ENCODE measurements at places on chromosomes 11 and 22.
A peak's percentile ranks its signal among the peaks of the same experiment; 100 is the strongest.

- no peaks in the 10 kb centered on the region for H3K4me1 ChIP-seq
- no peaks in the 10 kb centered on the region for H3K27me3 ChIP-seq
- DNase-seq = no peak
These were observed 526.7 kb downstream of the BRD1 start for GRCh38 chr22:49300951-49301397.

- H3K36me3 ChIP-seq = no peaks in the 10 kb centered on the region
- peaks cover 6% of the 10 kb centered on the region for H3K4me1 ChIP-seq
- H3K27ac ChIP-seq = peak overlapping the region; percentile 43
- no peaks in the 10 kb centered on the region for H3K27me3 ChIP-seq
- peak; percentile 33 for DNase-seq
- H3K4me3 ChIP-seq = no peak overlapping the region
These were observed 29.0 kb upstream of the CREB3L1 start for GRCh38 chr11:46248289-46249102.

- H3K36me3 ChIP-seq = no peaks in the 10 kb centered on the region
- DNase-seq = peak; percentile 59
- H3K4me1 ChIP-seq = peaks cover 19% of the 10 kb centered on the region
- H3K27ac ChIP-seq = no peak overlapping the region
These were observed 1.3 kb upstream of the BDNF start for GRCh38 chr11:27701355-27702105.

DNA sequence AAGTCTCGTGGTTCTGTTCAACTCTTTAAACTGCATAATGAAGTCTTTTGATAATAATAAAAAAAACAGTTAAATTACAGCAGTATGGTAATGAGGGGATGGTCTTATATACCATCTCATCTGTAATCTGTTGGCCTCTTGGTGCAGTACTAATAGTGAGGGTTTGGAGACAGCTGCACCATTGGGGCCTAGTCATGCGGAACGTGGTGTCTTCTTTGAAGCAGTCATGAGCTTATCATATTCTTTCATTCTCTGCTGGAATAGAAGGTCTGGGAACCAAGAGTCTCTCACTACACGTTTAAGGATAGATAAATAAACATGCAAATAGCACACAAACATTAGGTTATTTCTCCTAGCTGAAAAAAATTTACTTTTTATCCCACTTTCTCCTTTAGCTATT is 40.9 kb upstream of the OR9Q1 start:
- H3K4me3 ChIP-seq = no peak overlapping the region
- no peak for DNase-seq
- no peaks in the 10 kb centered on the region for H3K4me1 ChIP-seq
- no peak overlapping the region for H3K27ac ChIP-seq
- no peaks in the 10 kb centered on the region for H3K36me3 ChIP-seq

DNA sequence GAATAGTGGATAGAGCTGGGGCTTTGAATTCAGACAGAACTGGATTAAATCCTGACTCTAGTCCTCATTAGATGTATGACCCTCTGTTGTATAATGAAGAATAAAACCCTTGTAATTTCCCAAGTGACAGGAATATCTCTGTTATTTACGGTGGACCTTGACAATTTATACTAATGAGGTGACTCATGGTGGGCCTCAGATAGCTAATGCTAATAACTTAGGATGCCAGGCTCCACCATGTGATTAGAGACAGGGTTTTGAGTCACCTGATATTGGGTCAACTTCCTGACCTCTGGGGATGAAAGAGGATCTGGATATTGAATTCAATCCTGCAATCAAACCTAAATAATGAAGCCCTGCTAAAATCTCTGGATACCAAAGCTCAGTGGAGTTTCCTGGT is 33.6 kb downstream of the OSBP start:
- H3K27me3 ChIP-seq = no peaks in the 10 kb centered on the region
- no peaks in the 10 kb centered on the region for H3K4me1 ChIP-seq
- no peak overlapping the region for H3K27ac ChIP-seq
- no peak for DNase-seq

DNA sequence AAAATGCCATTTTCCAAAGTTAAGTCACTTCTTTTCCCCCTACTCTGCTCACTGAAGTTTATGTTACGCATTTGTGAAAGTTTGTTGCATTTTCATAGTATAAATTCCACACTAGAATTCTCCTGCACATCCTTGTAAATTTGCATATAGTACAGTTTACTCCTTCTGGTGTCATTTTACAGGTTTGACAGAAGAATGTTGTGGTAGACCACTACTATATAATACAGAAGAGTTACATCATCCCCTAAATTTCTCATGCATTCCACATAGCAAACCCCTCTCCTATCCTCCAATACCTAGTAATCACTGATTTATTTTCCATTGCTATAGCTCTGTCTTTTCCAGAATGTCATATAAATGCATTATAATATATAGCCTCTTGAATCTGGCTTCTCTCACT is 64.5 kb downstream of the CCDC73 start:
- H3K4me3 ChIP-seq = no peak overlapping the region
- H3K4me1 ChIP-seq = no peaks in the 10 kb centered on the region
- no peak overlapping the region for H3K27ac ChIP-seq
- H3K27me3 ChIP-seq = no peaks in the 10 kb centered on the region

- H3K4me3 ChIP-seq = no peak overlapping the region
- no peaks in the 10 kb centered on the region for H3K4me1 ChIP-seq
- peaks cover 1% of the 10 kb centered on the region for H3K27me3 ChIP-seq
- H3K27ac ChIP-seq = no peak overlapping the region
These were observed 31.7 kb upstream of the SHISAL1 start for GRCh38 chr22:44344407-44344806.

DNA sequence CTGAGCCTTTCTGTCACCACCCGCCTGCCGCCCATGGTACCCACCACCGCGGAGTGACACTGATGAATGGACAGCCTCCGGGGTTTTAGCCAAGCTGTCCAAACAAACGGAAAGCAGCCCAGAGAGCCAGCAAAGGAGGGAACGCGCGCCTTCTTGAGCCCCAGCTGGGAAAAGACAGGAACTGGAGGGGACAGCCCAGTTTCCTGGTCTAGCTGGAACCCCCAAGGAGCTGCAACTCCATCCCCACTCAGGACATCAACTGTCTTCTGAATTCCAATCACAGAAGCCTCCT is 33.7 kb downstream of the SHISAL1 start:
- H3K27ac ChIP-seq = no peak overlapping the region
- no peak for DNase-seq
- no peak overlapping the region for H3K4me3 ChIP-seq
- H3K4me1 ChIP-seq = no peaks in the 10 kb centered on the region
- H3K36me3 ChIP-seq = no peaks in the 10 kb centered on the region
- H3K27me3 ChIP-seq = no peaks in the 10 kb centered on the region

DNA sequence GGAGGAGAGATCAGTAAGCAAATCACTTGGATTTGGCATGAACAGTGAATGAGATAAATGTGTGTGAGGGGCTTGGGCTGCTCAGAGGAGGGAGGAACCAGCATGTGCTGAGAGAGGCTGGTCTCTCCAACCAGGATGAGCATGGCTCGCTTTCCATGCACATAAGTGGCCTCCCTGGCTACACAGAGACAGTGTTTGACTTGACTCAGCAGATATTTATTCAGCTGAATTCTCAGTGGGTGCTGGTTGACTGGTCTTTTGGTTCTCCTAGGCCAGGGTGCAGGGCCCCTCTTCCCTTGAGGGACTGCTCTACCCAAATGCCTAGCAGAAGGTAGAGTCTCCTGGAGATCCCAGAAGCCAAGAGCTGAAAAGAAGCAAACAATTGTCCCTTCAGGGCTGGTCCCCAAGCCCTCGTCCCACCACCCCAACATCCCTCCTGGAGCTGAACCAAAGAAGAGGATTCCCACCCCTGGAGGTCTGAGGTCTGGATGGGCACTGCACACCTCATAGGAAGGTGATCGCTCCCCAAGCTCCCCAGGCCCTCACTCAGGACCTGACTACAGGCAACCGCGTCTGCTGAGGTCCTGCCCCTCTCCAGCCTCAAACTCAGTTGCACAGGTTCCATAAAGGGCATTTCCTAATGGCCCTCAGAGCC is 3.3 kb upstream of the TRIM29 start:
- H3K27me3 ChIP-seq = no peaks in the 10 kb centered on the region
- DNase-seq = no peak
- no peaks in the 10 kb centered on the region for H3K4me1 ChIP-seq

GRCh38 chr22:48968201-48968959 is 859.3 kb downstream of the BRD1 start:
- H3K4me1 ChIP-seq = no peaks in the 10 kb centered on the region
- H3K4me3 ChIP-seq = no peak overlapping the region
- H3K27ac ChIP-seq = no peak overlapping the region
- no peaks in the 10 kb centered on the region for H3K36me3 ChIP-seq

- no peak overlapping the region for H3K4me3 ChIP-seq
- H3K27me3 ChIP-seq = no peaks in the 10 kb centered on the region
- H3K4me1 ChIP-seq = no peaks in the 10 kb centered on the region
- no peak overlapping the region for H3K27ac ChIP-seq
- DNase-seq = no peak
- no peaks in the 10 kb centered on the region for H3K36me3 ChIP-seq
These were observed 13.5 kb downstream of the CCDC179 start for GRCh38 chr11:22846726-22847125.

DNA sequence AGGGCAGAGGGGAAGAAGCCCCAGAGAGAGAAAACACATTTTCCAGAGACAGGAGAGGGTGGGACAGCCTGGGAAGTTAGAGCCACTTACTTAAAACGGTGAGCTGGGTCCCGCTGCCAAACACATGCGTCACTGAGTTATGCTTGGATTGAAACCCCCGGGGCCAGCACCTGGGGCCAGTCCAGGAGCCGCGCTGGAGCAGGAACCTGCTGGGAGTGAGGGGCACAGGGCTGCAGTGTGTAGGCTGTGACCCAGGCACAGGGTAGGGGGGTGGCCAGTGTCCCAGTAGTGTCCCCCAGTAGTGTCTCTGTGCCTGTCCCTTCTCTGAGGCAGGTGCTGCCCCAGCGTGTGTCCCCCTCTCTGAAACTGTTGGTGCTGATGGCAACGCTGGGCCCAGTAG is 5.2 kb downstream of the IGLL1 start:
- DNase-seq = no peak
- no peak overlapping the region for H3K4me3 ChIP-seq
- no peak overlapping the region for H3K27ac ChIP-seq
- H3K4me1 ChIP-seq = no peaks in the 10 kb centered on the region
- H3K27me3 ChIP-seq = no peaks in the 10 kb centered on the region

GRCh38 chr22:42939451-42939881 is 75.5 kb downstream of the PACSIN2 start:
- no peaks in the 10 kb centered on the region for H3K27me3 ChIP-seq
- peak; percentile 80 for DNase-seq
- H3K4me1 ChIP-seq = peaks cover 40% of the 10 kb centered on the region
- peak overlapping the region; percentile 13 for H3K4me3 ChIP-seq

GRCh38 chr11:17859552-17859951 is 125.0 kb downstream of the KCNC1 start:
- no peaks in the 10 kb centered on the region for H3K4me1 ChIP-seq
- H3K27ac ChIP-seq = no peak overlapping the region
- no peaks in the 10 kb centered on the region for H3K36me3 ChIP-seq
- no peak for DNase-seq

DNA sequence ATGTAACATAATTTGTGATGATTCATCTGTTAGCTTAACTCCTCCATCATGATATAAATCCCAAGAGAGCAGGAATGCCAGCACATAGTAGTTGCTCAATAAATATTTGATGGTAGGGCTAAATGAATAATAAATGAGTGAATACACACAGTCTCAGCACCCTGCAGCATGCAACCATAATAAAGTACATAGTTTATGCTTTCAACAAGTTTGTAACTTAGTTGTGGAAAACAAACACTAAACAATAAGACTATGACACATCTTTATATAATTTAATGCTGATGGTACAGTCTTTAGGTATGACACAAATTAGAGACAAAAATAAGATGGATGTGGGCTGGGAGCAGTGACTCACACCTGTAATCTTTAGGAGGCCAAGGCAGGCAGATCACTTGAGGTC is 3.8 kb downstream of the ALKBH8 start:
- DNase-seq = peak; percentile 13
- no peak overlapping the region for H3K4me3 ChIP-seq
- peaks cover 36% of the 10 kb centered on the region for H3K4me1 ChIP-seq
- no peaks in the 10 kb centered on the region for H3K27me3 ChIP-seq

GRCh38 chr11:102414559-102414958 is 38.0 kb downstream of the TMEM123 start:
- H3K4me3 ChIP-seq = no peak overlapping the region
- no peaks in the 10 kb centered on the region for H3K27me3 ChIP-seq
- no peaks in the 10 kb centered on the region for H3K4me1 ChIP-seq
- H3K27ac ChIP-seq = no peak overlapping the region

DNA sequence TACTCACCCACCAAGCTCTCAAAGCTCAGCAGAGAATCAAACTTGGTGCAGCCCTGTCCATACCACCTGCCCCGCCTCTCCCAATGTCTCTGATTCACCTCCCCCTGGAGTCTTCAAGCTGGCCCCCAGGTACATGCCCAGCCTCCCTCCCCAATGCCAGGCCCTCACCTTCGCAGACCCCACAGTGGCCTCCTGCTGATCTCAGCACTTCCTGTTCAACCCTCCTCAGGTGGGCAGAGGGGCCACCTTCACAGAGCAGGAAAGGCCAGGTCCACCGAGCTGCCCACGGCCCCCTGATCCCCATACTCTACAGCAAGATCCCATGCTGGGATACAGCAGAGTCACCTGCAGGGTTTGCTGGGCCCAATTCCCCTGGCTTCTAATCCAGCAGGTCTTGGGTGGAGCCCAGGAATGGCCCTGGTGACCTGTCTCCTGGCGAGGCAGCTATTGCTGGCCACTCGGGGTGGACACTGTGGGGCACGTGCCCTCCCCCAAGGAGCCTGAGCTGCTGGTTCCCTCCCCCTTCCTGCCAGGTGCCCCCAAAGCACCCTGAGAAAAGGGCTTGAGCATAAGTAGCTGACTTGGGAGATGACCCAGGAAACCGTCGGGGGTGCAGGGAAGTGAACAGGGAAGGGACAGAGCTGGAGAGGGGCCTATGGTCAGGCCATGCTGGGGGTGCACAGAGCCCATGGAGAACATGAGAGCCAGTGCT is 150.7 kb downstream of the BRD1 start:
- no peak for DNase-seq
- H3K4me1 ChIP-seq = no peaks in the 10 kb centered on the region
- H3K27me3 ChIP-seq = peaks cover 4% of the 10 kb centered on the region
- H3K36me3 ChIP-seq = no peaks in the 10 kb centered on the region

- H3K27ac ChIP-seq = no peak overlapping the region
- H3K36me3 ChIP-seq = no peaks in the 10 kb centered on the region
- H3K4me3 ChIP-seq = no peak overlapping the region
- H3K27me3 ChIP-seq = no peaks in the 10 kb centered on the region
These were observed 115.9 kb downstream of the TBC1D22A start for GRCh38 chr22:46878191-46878948.

GRCh38 chr11:33452836-33453624 is 195.8 kb downstream of the HIPK3 start:
- no peaks in the 10 kb centered on the region for H3K27me3 ChIP-seq
- DNase-seq = peak; percentile 74
- peaks cover 30% of the 10 kb centered on the region for H3K4me1 ChIP-seq

- peaks cover 18% of the 10 kb centered on the region for H3K36me3 ChIP-seq
- H3K27me3 ChIP-seq = no peaks in the 10 kb centered on the region
- no peak for DNase-seq
- no peak overlapping the region for H3K4me3 ChIP-seq
These were observed 13.2 kb upstream of the PHLDA2 start for GRCh38 chr11:2942447-2942846.
